A549 treated with DMSO at 1 μM for 4 hours (cell line): ENCODE measurements at places on chromosomes 7 and 10. TPM values are rescaled to one million over a fixed set of nuclear protein-coding genes. Genes with fewer than 3 reads are reported as not detected.

TMEM139 gene
- 0.57 to 1.8 TPM (median 0.81 TPM) in 5 replicates for total RNA-seq

SLC26A5 gene
- not detected in 5 replicates for total RNA-seq

ERV3-1 gene
- 2.1 to 4.9 TPM (median 3.3 TPM) in 5 replicates for total RNA-seq

RSU1 gene
- 75.9 to 91.6 TPM (median 88.2 TPM) in 5 replicates for total RNA-seq

EIF4H gene
- total RNA-seq, result 303 to 351 TPM (median 310 TPM) in 5 replicates

IMPDH1 gene
- total RNA-seq, result 76.1 to 93.1 TPM (median 88.5 TPM) in 5 replicates

PLXDC2 gene
- 0.06 TPM in 2 of 5 replicates, not detected in the others for total RNA-seq

MUC12 gene
- total RNA-seq, result 15.5 to 19.1 TPM (median 18.6 TPM) in 5 replicates

TACR2 gene
- total RNA-seq, result 0.09 to 0.16 TPM (median 0.13 TPM) in 4 of 5 replicates, not detected in the other

OPN1SW gene
- total RNA-seq, result not detected in 5 replicates

OR2A1 gene
- total RNA-seq, result not detected in 5 replicates

NUTM2E gene
- total RNA-seq, result 0.36 to 0.43 TPM (median 0.40 TPM) in 5 replicates

CXCL12 gene
- 0.08 to 0.21 TPM (median 0.18 TPM) in 4 of 5 replicates, not detected in the other for total RNA-seq

RINT1 gene
- 15.3 to 18.2 TPM (median 17.4 TPM) in 5 replicates for total RNA-seq

MSS51 gene
- 0.36 to 0.74 TPM (median 0.44 TPM) in 5 replicates for total RNA-seq

STOX1 gene
- 0.66 to 1.2 TPM (median 0.79 TPM) in 5 replicates for total RNA-seq

SLF2 gene
- total RNA-seq, result 8.3 to 12.7 TPM (median 10.8 TPM) in 5 replicates

ANKRD7 gene
- total RNA-seq, result 0.21 to 0.93 TPM (median 0.45 TPM) in 5 replicates

PHKG1 gene
- total RNA-seq, result 0.52 to 0.68 TPM (median 0.63 TPM) in 5 replicates

CNNM1 gene
- 19.0 to 22.4 TPM (median 21.5 TPM) in 5 replicates for total RNA-seq

SPDYE17 gene
- total RNA-seq, result not detected in 5 replicates

TCAF2 gene
- total RNA-seq, result 0.20 to 0.37 TPM (median 0.30 TPM) in 5 replicates

JCAD gene
- 8.8 to 9.8 TPM (median 9.1 TPM) in 5 replicates for total RNA-seq
